Retina (tissue), 1 donor: ENCODE measurements at places on chromosomes 7 and 10.
A peak's percentile ranks its signal among the peaks of the same experiment; 100 is the strongest.

DNA sequence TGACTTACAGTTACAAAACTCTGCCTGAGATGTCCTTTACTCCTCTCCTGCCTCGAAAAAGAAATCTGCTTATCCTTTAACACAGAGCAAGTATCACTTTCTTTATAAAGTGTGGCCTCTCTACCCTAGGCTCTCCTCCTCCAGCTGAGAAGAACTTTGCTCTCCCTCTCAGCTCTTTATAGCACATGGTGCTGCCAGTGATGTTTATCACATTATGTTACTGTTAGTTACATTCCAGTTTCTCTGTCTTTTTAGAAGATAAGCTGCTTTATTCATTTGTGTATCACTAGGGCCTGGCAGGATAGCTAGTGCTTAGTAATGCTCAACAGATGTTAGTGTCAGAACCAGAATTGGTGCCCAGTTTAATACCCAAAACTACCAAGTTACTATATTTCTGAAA lies 41.1 kb upstream of the TMEM229A start:
- no peak for DNase-seq

DNA sequence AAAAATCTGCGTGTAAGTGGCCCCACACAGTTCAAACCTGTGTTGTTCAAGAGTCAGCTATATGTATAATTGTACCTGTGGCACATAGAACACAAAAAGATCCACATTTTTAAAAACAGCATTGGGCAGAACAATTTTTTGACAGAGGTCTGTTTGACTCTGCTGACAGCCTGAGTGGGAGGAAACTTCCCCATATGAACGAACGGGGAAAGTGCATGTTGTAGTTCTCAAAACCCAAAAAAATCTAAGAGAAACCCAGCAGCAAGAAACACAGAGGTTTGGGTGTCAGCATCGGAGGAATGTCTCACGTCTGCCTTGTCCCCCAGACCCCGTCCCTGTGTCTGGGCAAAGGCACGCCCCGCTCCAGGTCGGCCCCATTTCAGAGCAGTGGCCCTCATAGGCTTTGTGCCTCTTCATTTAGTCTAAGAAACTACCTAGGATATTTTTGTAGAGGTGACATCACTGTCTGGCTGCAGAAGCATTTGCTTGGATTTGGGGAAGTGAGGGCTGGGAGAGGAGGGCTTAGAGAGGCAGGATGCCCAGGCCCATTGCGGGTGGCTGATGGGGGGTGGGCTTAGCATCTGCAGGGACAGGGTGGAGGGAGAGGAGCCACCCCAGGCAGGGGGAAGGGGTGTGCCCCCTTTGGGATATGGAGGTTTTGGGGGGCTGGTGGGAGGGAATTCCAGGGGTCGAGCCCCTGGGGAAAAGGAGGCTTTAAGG lies 11.0 kb downstream of the CUX1 start:
- no peak for DNase-seq

- DNase-seq: no peak
These were observed 123.0 kb downstream of the CDK14 start for GRCh38 chr7:90719155-90719554.

GRCh38 chr10:33735464-33735923 lies 401.0 kb upstream of the NRP1 start:
- DNase-seq: no peak

- DNase-seq: no peak
These were observed 116.2 kb upstream of the MKX start for GRCh38 chr10:27861781-27862180.

GRCh38 chr10:21424459-21424861 lies 101.0 kb downstream of the SKIDA1 start:
- DNase-seq: no peak

- no peak for DNase-seq
These were observed 133.5 kb upstream of the CDK13 start for GRCh38 chr7:39816462-39817060.

GRCh38 chr7:135743907-135744731 lies 4.5 kb downstream of the FAM180A start:
- DNase-seq: no peak

DNA sequence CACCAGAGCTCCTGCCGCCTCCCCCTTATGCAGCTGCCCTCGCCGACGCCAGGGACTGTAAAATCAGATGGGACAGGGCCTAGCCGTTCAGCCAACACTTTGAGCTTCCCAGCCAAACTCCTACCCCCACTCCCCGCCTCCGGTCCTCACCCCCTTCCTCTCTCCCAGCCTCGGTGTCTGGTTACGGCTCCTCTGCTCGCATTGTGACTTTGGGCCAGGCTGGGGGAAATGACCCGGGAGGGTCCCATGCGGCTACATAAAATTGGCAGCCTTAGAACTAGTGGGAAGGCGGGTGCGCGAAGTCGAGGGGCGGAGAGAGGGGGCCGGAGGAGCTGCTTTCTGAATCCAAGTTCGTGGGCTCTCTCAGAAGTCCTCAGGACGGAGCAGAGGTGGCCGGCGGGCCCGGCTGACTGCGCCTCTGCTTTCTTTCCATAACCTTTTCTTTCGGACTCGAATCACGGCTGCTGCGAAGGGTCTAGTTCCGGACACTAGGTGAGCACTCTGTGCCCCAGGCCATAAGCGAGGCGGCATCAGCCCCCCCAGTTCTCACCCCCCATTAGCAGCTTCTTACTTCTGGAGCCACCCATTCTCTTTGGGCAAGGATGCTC lies at the start of gene KAZALD1:
TSS of gene KAZALD1 (plus strand) at position 366 of the 608 bp plus-strand sequence. CDS start 604 bp downstream, outside the sequence.
- no peak for DNase-seq

DNA sequence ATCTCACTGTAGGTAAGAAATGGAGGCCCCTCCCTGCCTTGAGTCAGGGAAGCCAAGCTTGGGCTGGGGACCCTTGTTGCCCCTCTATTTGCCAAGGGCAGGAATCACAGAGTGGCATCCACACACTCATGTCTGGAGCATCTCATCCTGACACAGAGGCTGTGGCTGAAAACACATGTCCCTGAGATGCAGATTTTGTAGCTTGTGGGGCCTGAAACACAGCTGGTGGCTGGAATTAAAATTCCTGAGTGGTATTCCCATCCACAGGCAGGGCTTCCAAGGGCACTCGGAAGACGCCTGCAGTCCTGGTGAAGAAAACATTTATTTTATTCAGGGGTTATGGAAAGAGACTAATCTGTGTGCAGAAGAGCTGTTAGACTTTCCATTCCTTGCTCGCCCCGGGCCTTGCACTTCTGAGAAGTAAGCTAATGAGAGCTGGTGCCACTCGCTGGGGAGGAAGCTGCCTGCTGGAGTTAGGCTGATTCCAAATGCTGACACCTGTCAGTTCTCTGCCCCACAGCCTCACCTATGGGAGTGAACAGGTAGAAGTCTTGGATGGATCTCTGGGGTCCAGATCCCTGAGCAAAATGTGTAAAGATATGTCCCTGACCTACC lies 36.0 kb downstream of the C10orf120 start:
- DNase-seq: no peak

DNA sequence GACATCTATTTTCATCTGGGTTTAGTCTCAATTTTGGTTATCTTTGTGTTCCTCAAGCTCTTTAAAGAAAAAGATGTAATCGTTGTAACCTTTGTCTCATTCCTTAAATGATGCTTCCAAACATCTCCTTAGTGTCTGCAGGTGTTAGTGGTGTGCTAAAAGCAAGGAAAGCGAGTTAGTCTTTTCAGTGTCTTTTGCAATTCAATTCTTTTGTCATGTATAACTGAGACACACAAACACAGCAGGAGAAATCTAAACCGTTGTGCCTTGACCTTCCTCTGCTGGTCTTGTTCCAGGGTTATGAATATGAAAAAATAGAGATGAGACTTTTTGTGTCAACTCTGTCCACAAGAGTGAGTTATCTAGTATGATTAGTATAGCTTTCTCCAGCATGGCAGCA lies 40.7 kb downstream of the PIK3CG start:
- peak; percentile 12 for DNase-seq

DNA sequence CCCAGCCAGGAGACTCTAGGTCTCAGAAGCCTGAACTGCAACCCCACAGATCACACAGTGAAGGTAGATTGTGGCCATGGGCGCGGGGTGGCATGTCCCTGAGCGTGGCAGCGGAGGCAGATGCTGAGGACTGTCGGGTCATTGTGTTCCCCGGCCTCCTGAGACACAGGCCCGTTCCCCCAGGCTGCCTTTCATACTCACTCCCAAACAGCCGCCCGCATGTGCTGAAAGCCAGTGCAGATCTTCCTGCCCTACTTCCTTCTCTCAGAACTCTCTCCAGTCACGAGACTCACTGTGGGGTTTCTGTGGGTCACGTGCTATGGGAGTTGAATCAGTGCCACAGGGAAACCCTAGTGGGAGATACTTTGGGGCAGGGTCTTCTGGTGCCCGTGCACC lies 48.0 kb downstream of the ZNF467 start:
- no peak for DNase-seq

DNA sequence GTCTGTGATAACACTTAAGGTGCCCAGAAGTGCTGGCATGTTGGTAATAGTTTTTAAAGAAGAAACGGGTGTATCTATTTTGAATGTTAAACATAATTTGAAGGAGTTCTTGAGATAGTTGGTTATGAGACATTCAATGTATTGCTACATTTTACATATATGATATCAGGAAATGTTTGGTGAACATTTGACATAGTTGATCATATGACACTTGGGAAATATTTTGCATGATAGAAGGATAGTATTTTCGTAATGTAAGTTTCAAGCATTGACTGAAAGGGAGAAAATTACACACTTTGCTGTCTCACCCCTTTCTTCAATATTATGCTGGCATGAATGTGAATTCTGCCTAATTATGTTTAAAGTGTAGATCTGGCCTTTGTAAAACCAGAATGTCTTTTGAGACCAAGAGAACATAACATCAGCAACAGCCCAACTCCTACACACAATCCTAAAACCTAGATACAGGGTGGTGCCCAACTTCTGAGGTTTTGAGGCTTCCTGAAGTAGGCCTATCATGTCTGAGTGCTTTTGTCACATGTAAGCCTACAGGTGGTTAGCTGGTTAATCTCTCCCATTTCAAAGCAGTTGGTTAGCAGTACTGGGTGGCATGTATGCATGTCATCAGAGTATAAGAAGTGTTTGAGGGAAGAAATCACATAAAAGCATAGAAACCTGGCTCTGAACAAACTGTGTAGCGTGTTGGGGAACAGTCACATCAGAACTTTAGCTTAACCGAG lies 2.1 kb downstream of the ADD3 start:
- no peak for DNase-seq

- DNase-seq: no peak
These were observed 18.9 kb downstream of the SGMS1 start for GRCh38 chr10:50604809-50605208.

DNA sequence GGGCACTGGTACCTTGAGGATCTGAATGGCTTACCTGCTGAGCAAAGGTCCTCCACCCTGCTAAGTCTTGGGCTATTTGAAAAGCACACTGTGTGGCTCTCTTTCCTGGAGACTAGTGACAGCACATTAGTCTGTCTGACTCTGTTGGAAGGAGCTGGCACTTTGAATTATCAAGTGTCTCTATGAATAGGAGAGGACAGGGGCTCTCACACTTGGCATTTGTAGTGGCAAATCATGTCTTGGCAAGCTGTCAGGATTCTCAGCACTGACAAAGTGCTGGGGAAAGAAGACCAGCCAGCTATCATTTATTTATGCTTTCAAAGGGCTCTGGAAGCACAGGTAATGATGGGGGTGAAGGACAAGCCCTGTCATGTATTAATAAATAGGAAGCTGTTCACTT lies 62.8 kb downstream of the MTPN start:
- no peak for DNase-seq

DNA sequence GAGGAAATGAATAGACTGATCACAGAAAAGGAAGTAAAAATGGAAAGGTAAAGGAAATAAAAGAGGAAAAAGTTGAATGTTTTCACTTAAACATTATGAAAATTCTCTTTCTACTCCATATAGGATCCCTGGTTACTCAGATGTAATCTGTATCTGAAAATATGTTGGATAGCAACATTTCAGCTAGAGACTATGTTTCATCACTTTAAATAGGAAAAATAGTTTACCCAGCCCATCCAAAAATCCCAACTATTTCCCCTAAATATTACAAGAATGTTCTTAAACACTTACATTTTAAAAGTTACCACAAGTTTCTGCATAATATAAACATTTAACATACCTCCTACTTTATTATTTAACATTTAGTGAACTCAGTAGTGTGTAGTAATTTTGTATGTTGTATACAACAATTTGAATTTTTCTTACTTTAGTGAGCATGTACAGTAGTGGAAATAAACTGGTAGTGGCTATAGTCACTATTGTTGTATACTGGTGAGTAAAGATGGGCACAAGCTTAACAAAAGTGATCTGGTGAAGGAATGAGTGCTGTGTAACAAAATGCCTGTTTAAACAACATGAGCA lies 27.1 kb downstream of the SLF2 start:
- no peak for DNase-seq

DNA sequence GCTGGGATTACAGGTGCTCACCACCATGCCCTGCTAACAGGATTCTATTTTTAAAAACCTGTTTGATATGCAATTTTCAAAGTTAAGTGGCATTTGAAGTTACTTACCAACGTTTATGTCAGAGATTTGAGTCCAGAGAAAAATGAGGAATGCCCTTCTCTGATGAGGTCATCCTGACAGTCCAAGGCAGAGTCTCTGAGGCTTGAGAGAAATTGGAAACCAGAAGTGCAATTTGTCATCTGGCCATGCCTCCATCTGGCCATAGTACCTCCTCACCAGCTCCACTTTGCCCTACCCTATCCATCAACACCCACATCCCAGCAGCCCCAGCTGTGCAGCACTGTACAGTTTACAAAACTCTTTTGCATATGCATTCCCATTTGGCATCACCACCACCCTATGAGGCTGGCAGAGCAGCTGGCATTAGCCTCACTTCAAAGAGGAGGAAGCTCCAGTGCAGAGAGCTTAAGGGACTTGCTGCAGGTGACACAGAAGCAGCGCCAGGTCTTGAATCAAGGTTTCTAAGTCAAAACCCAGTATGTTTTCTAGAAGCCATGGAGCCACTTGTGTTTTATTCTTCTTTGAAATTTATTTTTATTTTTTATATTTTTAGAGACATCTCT lies 54.5 kb upstream of the PDZD8 start:
- DNase-seq: no peak

- DNase-seq: no peak
These were observed 244.4 kb downstream of the DYNC1I1 start for GRCh38 chr7:96016735-96017134.

DNA sequence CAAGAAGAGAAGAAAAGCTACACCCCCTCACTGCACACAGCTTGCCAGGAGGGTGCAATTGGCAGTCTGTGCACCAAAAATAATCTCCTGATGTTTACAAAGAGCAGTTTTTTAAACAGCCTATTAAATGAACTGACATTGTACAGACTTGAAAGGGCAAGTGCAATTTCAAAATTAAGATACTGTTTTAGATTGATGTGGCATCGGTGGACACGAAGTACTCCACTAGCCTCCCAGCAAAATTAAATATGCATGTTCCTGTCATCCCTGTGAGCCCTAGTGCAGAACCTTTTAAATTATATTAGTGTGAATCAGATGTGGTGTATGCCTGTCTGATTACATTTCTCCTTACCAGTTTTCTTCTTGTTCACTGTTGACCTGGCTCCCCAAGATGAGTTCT lies 87.9 kb downstream of the WIPF3 start:
- DNase-seq: peak; percentile 47

- DNase-seq: peak; percentile 24
These were observed 31.3 kb downstream of the ANXA8 start for GRCh38 chr10:47452495-47453140.

GRCh38 chr7:13107291-13107690 lies 419.9 kb downstream of the ARL4A start:
- DNase-seq: no peak

GRCh38 chr10:24826009-24826408 lies 102.3 kb upstream of the ARHGAP21 start:
- no peak for DNase-seq

GRCh38 chr10:12299222-12299965 lies 50.0 kb upstream of the CAMK1D start:
- no peak for DNase-seq
